ENCODE measurements at places on chromosomes 4 and X.
A peak's percentile ranks its signal among the peaks of the same experiment; 100 is the strongest.

GRCh38 chr4:168317621-168318020 lies 931 bp downstream of the DDX60 start:
- DNase-seq = no peak

DNA sequence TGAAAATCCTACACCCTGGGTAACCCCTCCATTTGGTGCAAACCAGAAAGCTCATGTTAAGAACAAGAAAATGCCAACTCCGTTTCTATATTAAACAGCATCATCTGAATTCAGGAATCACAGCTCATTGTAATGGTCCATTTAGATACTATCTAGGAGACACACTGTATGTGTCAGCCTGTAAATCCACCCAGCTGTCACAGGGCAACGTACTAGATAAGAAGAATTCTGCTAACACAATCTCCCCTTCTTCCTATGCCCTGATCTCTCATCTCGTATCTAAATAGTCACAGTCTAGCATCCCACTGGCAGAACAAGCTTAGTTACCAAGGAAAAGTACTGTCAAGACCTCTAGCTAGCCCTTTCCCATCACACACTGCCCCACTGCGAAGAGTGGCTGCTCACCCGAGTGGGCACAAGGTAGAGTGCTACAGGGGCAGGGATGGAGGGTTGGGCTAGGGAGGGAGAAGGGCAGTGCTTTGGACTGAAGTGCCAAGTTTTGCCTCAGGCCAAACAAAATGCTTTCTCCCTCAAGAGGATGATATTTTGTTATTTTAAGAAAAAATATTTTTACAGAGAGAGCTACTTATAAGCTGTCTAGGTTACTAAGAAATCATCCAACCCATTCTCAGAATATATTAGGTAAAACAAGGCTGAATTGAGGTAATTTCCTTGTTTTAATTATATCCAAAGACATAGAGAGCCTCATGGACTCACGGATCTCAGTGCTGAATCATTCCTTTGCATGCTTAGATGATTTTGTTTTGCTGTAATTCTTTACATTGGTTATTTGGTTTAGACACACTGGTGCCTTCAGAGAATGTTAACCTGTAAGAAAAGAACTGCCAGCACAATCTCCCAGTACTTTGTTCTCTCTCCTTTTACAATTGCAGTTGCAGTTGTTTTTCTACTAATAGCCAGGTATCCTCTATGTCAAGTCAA lies 196.6 kb downstream of the PRDM5 start:
- no peak for DNase-seq

- DNase-seq = no peak
Measured at GRCh38 chr4:129098531-129099001, 2.6 kb downstream of the C4orf33 start.

DNA sequence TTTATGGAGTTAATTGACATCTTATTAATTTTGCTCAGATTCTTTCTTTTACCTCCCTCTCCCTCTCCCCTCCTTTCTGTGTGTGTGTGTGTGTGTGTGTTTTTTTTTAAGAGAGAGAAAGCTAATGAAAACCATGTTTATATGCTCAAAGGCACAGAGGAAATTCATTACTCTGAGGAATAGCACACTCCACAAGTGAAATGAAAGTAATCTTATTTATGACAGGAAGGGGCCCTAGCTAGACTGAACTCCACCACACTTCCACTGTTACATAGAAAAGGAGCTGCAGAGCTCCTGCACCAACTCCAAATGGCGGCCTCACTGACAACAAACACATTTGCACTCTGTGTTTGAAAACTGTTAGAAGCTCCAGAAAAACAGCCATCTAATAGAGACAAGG lies 150.6 kb downstream of the RASL11B start:
- no peak for DNase-seq

DNA sequence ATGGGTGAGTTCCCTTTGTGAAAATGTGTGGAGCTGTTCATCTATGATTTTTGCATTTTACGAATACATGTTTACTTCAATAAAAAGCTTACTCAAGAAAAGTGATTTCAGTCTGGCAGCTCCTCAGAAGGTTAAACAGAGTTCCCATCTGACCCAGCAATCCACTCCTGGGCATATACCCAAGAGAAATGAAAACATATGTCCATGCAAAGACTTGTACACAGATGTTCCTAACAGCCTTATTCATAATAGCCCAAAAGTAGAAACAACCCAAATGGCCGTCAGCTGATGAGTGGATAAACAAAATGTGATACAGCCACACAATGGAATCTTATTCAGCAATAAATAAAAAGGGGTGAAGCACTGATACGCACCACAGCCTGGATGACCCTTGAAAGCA lies 20.8 kb downstream of the CLCN4 start:
- no peak for DNase-seq

- DNase-seq = no peak
Measured at GRCh38 chr4:168124008-168124641, 31.8 kb downstream of the ANXA10 start.

DNA sequence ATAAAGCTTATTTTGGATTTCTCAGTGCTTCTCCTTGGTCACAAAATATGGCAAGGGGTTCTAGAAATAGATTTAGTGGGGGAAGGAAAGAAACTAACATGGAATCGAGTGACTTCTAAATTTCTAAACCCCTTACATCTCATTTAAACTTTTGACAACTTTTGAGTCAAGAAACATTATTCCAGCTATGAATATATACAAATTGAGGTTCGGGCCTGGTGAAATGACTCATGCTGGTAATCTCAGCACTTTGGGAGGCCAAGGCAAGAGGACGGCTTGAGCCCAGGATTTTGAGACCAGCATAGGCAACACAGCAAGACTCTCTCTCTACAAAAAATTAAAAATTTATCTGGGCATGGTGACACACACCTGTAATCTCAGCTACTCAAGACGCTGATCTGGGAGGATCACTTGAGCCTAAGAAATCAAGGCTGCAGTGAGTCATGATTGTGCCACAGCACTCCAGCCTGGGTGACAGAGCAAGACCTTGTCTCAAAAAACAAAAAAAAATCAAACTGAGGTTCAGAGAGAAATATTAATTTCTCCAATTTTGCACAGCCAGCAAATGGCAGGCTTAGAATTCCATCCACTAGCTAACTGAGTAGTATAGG lies 99.8 kb downstream of the ANXA3 start:
- no peak for DNase-seq

- DNase-seq = no peak
Measured at GRCh38 chrX:132483488-132483887, 5.3 kb downstream of the MBNL3 start.

DNA sequence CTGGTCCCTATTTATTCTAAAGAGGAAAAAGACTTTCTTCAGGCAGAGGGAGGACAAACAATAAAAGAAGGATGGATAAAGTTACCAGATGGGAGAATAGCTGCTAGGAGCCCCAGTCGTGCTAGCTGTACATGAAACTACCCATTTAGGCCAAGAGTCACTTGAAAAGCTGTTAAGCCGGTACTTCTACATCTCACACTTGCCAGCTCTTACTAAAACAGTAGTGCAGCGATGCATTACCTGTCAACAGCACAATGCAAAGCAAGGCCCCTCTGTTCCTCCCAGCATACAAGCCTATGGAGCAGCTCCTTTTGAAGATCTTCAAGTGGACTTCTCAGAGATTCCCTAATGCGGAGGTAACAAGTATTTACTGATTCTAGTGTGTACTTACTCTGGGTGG lies 1138.8 kb downstream of the ARAP2 start:
- no peak for DNase-seq

- DNase-seq = no peak
Measured at GRCh38 chr4:163367651-163368050, 24.0 kb downstream of the NPY5R start.

DNA sequence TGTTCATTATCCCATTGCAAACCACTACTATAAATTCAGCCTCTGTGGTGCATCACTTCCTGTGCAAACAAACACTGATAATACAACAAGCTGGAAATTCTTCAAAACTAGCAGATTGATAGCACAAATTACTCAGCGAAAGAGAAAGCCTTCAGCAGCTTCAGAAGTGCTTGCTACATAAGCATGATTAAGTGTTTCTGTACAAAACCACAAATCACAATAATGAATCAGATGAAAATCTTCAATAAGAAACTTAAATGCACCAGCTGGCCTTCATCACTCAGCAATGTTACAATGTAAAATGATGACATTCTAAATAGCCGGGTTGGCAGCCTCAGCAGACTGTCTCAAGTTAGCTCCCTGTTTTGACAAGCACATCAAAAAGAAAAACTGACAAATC lies 262.2 kb downstream of the SPOCK3 start:
- no peak for DNase-seq

GRCh38 chr4:42702895-42703294 lies 46.0 kb upstream of the ATP8A1 start:
- DNase-seq = no peak

GRCh38 chrX:79270401-79270800 lies 96.7 kb downstream of the ITM2A start:
- peak; percentile 16 for DNase-seq

DNA sequence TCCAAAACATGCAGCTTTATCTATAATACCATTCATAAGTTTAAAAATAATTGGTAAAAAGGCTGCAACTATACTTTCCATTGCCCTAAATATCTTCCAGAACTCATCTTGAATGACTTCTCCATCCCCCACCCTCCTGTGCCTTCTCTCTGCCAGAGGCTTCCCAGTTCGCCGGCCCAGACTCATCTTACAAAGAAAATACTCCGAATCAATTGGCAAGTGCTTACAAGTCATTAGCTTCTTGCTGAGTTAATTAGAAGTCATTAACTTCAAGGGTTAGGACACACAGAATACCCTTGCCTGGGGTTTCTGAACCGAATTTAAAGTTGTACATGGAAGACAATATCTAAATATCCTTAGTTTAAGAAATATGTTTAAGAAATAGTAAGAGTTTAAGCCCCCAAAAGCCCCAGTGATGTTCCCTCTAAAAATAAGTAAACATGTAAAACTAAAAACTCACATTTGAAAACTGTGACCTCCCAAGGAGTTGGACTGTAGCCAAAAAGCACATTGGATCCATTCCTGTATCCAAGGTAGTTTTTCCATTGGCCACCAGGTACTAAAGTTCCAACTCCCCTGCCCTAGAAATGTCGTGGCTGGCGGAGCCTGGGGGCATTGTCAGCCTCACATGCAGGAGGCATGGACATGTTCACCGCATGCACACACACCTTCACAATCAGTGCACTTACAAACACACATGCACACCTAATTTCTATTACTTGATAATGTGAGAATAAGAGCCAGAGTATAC lies 535.2 kb upstream of the FAT1 start:
- DNase-seq = no peak

DNA sequence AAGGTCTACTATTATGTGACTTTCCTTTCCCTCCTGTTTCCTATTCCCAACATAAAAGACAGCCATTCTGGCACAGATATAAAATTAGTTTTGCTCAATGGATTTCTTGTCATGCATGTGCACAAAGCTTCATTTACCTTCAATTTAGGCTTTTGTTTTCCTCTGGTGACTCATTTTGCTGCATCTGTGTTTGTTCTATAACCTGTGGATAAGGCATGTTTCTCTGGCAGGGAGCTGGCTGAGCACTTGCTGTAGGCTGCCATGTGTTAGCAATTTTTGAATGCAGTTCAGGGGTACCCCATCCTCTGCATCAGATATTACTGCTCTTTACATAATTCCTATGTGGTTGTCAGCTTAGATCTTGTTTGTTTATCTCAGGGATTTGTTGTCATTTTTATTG lies 202.8 kb upstream of the GRID2 start:
- no peak for DNase-seq

GRCh38 chr4:85726555-85726954 lies 251.6 kb downstream of the ARHGAP24 start:
- no peak for DNase-seq

- DNase-seq = no peak
Measured at GRCh38 chr4:165783626-165784025, 89.4 kb upstream of the TLL1 start.

DNA sequence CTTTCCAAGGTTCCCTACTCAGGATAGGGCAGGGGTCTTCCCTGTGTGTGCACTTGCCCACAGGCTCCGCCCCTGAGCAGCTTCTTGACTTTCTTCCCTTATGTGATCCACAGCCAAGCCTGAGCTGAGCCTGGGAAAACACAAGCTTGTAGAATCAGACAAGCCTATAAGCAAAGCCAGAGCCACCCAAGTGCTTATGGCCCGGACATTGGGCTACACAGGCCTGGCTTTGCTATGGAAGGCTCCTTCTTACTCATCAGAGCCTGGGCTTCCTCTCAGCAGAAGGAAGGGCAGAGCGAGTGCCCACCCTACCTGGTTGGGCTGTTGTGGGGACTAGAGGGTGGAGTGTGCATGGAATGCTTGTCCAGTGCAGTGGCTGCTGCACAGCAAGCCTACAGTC lies 1.3 kb upstream of the TNIP2 start:
- no peak for DNase-seq

DNA sequence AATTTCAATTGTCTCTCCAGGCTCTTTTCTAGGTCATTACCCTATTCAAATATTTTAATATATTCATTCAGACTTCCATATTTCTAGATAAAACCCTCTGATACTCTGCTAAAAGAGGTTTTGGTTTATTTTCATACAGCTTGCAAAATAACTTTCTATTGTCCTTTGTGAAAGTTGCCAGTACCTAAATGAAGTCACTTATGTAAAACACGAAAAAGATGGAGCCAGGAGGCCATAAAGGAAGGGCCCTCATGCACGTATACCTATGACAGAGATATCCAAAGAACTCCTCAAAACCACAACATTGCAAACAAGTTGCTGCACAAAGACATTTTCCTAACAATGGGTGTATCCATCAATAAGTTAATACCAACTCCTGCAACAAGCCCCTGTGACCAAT lies 25.7 kb upstream of the ELOVL6 start:
- no peak for DNase-seq

GRCh38 chr4:115687052-115687755 lies 573.8 kb upstream of the NDST4 start:
- DNase-seq = no peak

- DNase-seq = peak; percentile 28
Measured at GRCh38 chr4:83113429-83113786, 1.1 kb downstream of the PLAC8 start.

GRCh38 chrX:47212381-47213293 lies 5.8 kb upstream of the CDK16 start:
- no peak for DNase-seq

DNA sequence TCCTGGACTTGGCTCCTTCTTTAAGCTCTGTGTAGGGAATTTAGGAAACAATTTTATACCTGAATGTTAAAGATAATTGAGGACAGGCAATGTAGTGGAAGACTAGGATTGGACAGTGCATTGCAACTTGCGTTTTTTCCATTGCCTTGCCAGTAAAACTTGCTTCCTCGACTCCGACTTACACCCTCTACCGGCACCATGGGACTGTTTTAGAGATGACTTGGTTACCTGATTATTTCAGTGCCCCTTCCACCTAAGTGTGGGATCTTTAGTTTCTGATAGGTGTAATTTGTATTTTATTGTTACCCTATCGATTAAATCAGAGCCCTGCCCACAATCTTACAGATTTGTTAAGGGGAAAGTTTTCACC lies 1.2 kb downstream of the PRPS1 start:
- DNase-seq = no peak

DNA sequence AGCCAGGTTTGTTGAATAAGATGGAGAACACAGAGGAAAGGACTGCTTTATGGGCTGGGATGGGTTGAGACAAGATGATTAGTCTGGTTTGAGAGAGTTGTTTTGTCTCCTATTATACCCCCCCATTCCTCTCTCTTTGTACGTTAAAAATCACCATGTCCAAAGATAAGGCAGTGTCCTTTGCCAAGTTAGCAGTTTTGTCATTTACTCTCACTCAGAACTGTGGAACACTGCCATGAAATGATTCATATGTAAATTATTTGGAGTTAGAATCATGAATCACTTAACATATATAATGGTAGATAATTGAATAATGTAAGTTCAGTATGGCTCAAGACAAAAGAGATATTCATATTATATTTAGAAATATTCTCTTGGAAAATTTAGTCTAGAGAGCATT lies 151.3 kb downstream of the DCLK2 start:
- no peak for DNase-seq

- no peak for DNase-seq
Measured at GRCh38 chr4:108219998-108220397, 51.3 kb upstream of the LEF1 start.

All from T-helper 2 cell (primary cell).